ENCODE measurements at places on chromosomes 11 and 22.

- peak; percentile 13 for DNase-seq
Observed at GRCh38 chr22:36211237-36211861, 9.7 kb upstream of the APOL4 start.

GRCh38 chr11:9600644-9601036 lies 27.2 kb downstream of the WEE1 start:
- no peak for DNase-seq

- DNase-seq = no peak
Observed at GRCh38 chr11:124718801-124719200, 20.9 kb upstream of the NRGN start.

GRCh38 chr11:28696591-28696990 lies 588.4 kb downstream of the METTL15 start:
- DNase-seq = no peak

DNA sequence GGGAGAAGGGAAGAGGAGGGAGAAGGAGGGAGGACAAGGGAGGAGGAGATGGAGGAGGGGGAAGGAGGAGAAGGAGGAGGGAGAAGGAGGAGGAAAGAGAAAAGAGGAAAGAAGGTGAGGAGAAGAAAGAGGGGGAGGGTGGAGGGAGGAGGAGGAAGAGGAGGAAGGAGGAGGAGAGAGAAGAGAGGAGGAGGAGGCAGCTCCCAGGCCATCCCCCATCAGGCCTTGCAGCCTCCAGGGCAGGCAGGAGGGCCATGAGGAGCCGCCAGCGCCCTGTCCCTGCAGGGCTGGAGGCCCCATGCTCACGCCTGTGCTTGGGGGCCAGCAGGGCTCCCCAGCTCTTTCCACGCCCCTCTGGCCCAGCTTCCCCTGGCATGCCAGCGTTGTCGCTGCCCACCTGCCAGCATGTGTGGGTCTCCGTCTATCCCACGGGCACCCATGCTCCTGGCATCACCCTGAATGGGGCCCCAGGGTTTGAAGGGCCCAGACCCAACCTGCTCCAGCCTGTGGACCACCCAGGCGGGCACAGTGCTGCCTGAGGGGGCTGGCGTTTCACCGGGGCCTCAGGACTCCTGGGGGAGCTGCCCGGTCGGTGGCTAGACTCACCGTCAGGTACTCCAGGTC lies 5.2 kb downstream of the TSPAN32 start:
- no peak for DNase-seq

DNA sequence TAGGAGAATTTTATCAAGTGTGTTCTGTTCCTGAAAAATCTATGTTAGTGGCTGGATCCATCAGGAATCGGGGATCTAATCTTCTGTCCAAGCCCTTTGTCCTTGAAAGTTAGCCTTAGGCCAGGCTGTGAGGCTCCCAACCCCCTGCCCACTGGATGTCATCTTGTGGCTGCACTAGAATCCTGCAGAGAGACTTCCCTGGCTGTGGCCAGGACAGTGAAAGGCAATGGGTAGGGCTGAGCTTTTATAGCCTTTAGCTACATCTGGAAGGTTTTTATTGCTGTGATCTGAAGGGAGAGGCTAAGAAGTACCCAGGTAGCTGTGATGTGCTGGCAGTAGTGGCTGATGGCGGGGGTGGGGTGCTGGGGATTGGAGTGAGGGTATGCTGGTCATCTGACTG lies 2.1 kb downstream of the OAF start:
- no peak for DNase-seq

GRCh38 chr11:47992959-47993820 lies 12.8 kb downstream of the PTPRJ start:
- peak; percentile 52 for DNase-seq

DNA sequence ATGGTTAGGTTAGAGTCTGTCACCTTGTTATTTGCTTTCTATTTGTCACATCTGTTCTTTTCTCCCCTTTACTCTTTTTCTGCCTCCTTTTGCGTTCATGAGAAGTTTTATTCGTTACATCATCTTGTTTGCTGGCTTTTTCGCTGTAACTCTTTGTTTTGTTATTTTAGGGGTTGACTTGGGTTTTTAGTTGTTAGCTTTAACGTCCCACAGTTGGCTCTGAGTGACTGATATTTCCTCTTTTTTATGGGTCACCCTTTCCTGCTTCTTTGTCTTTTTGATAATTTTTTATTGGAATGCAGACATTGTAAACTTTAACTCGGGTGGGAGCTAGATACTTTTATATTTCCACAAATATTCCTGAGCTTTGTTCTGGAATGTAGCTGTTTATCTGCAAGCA lies 13.3 kb upstream of the TNNT3 start:
- no peak for DNase-seq

- DNase-seq = no peak
Observed at GRCh38 chr11:120179057-120179672, 31.7 kb upstream of the OAF start.

- peak; percentile 35 for DNase-seq
Observed at GRCh38 chr22:25651332-25652085, 87.0 kb downstream of the GRK3 start.

GRCh38 chr11:64058494-64058893 lies 22.8 kb downstream of the FLRT1 start:
- DNase-seq = no peak

DNA sequence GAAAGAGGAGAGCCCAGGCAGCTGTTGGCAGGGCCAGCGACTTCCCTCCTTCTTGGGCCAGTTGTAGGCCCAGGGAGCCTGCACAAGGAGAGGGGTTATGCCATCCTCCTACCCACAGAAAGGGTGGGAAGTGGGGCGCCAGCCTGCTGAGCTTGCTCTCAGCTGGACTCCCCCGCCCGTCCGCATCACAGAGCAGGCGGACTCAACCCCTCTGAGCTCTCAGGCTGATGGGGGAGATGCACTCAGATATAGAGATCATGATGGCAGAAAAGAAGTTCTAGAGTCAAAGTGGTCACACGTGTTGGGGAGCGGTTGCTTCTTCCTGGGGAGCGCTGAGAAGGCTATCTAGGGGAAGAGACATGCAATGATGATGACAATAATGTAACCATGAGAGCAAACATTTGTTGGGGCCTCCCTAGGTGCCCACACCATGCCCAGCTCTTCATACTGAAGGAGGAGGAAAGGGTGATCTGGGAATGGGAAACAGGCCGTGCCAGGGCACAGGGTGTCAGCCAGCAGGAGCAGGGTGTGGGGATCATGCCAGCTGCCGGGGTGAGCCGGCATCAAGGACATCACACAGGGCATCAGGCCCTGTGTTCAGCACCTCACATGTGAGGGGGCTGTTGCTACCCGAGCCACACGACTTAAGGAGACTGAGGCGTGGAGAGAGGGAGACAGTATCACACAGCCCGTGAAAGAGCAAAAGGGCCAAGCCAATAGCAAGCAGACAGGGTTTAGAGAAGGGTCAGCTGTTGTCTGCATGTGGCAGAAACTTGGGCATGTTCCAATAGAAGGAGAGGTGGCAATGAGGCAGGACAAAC lies 7.7 kb downstream of the SLC35E4 start:
- DNase-seq = no peak

- peak; percentile 72 for DNase-seq
Observed at GRCh38 chr11:66951927-66952337, 6.3 kb downstream of the PC start.

- no peak for DNase-seq
Observed at GRCh38 chr11:10116588-10116987, 177.4 kb downstream of the SBF2 start.

GRCh38 chr22:38753948-38754750 lies 1.6 kb downstream of the SUN2 start:
- DNase-seq = peak; percentile 66

- no peak for DNase-seq
Observed at GRCh38 chr11:128546916-128547315, 40.4 kb downstream of the ETS1 start.

DNA sequence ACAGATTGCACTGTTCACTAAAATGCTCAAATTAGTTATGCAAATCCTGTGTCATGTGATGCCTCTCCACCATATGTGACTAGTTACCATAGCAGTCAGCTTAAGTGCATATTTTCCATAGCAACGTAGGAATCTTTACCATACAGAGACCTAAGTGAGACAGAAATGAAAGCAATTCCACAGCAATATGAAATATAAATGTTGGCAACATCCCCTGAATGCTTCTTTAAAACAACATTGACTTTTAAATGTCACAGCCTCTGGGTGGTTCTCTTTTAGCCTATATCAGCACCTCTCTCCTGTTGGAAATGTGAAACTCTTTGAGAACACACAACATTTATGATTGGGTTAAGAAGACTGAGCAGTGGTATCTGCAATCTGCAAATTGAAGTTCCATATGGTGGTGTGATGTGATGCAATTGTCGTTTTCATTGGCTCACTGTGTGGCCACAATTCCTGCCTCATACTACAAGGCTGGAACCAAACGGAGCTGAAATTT lies 814.6 kb downstream of the DLG2 start:
- DNase-seq = no peak

DNA sequence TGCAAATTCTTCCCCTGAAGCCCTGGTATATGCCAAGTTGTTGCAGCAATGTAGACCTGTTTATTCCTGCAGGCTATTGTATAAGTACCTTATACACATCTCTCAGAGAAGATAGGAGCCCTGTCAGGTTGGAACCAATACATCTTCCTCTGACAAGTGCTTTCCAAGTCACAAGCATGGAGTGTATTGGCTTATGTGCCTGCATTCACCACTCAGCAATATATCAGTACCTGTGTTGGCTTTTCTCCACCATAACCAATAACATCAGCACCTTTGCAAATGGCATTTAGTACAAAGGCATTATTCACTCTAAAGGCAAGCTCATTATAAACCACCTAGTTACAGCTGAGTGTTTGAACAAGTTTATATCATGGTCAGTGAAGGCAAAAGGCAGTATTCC lies 611.7 kb upstream of the CNTN5 start:
- no peak for DNase-seq

- no peak for DNase-seq
Observed at GRCh38 chr11:131108760-131109159, 192.5 kb upstream of the SNX19 start.

GRCh38 chr11:32115446-32115845 lies 24.6 kb downstream of the RCN1 start:
- no peak for DNase-seq

- DNase-seq = no peak
Observed at GRCh38 chr11:31045335-31045734, 324.2 kb downstream of the DCDC1 start.

- no peak for DNase-seq
Observed at GRCh38 chr11:134663506-134664313, 251.7 kb upstream of the B3GAT1 start.

DNA sequence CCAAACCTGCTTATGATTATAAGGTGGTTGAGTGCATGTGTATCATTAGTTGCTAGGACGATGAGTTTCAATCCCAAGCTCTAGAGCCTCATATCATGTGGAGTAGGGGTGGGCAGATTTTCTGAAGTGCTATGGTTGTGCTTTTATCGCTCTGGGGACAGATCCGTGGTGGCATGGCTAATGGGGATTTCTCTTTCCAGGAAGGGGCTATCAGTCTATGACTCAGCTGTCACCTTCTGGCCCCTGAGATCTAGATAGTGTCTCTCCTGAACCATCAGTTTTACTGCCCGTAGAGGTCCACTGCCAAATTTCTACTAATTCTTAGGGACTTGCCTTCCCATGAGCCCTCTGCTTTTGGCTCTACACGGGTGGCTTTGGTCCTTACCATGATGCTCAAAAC lies 51.8 kb downstream of the FDX1 start:
- no peak for DNase-seq

DNA sequence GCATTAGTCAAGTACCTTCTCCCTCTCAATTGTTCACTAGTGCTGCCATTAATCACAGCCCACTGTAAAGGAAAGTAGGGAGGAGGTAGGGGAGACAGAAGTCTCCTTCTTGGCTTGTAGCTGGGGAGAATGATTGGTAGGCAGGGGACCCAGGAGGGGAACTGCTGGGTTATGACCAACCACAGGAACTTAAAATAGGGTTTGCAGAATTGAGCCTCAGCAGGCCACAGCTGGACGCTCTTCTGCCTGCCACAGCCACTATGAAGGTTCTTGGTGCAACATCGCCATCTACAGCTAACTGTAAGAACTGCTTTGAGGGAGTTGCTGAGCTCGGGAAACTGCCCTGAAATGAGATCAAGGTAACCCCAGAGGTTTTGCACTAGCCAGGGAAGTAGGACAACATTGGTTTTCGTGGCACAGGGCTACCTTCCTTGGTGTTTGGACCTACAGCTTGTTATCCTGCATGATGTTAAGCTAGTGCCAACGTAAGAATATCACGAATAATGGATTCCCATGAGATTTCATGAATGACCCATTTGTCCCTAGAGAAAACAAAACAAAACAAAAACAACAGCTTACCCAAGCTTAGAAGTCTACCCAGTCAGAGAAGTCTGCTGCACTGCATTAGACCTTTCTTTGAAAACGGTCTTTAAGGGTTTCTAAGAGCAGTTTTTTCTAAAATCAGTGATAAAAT lies 787.1 kb upstream of the API5 start:
- peak; percentile 82 for DNase-seq

- no peak for DNase-seq
Observed at GRCh38 chr22:19843857-19844376, 10.8 kb downstream of the GNB1L start.

GRCh38 chr11:61021661-61022212 lies 50.3 kb downstream of the CD6 start:
- DNase-seq = no peak

DNA sequence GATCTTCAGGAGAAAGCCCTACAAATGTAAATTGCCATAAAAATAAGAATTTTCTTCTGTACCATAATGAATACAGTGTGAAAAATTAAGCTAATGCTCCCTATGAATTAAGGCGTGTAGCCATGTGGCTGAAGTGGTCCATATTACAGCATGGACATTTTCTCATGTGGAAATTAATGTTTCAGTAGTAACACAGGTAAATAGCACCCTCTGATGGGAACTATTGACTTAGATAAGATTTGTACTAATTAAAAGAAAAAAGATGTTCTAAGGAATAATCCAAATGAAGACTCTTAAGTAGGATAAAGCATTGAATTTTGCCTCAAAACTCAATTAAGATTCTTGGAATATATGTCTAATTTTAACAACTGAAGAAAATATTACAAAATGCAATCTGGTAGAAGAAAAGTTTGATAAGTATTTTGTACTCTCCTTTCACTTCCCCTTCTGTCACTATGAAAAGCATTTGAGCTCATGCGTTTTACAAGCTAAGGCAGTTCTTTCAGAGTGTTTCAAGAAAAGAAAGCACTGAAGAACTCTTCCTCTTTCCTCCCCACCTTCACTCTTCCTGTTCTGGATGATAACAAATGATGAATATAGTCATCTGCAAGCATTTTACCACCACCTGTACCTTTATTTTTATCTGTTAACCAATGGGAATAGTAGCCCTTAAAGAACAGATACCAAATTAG lies 9.9 kb upstream of the OR8D2 start:
- DNase-seq = no peak

Data from NCI-H510A treated with DMSO at 0.1 percent for 48 hours (cell line).